ENCODE measurements at places on chromosomes 2 and 18. TPM values are rescaled to one million over a fixed set of nuclear protein-coding genes. Genes with fewer than 3 reads are reported as not detected.

DNA sequence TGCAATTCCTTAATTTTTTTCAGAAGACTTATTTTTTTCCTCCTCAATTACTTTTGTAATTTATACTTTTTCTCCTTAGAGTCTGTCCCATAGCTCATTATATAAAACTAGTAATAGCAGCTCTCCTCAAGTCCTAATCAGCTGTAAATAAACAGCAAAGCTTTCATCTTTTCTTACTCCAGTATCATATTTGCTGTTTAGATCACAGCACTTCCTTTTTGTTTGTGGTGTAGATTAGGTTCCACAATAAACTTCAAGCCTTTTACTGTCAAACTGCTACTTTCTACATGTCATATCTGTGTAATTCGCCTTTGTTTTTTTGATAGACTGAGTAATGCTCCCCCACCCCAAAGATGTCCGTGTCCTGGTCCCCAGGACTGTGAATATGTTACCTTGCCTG, 25.5 kb downstream of the GCG start:
- DNase-seq: no peak

DNA sequence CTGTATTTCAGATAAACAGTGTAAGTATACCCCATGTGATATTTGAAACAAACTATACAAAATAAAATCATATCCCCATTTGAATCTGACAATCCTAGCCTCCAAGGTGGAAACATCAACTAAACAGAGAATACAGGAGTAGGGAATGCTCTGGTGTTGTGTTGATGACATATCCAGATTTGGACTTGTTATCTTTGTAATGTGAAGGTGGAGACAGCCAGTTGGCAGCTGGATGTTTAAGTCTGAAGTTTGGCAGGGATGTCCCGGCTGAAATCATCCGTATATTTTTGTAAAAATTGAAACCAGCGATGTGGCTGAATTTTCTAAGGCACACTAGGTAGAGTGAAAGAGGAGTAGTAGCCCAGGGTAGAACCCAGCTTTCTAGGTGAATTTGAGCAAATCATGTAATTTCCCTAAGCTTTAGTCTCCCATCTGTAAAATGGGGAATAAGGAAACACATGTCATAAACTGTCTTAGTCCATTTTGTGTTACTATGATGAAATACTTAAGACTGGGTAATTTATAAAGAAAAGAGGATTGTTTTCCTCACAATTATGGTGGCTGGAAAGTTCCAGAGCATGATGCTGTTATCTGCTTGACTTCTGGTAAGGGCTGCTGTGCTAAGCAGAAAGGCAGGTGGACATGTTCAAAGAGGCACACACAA, 246.6 kb upstream of the APCDD1 start:
- peak; percentile 55 for DNase-seq

- DNase-seq: no peak
Observed at GRCh38 chr18:57437766-57438671, 2.8 kb downstream of the ONECUT2 start.

- DNase-seq: peak; percentile 75
Observed at GRCh38 chr18:35580701-35581539, 620 bp upstream of the GALNT1 start.

- DNase-seq: no peak
Observed at GRCh38 chr2:236874866-236875481, 210.7 kb upstream of the COPS8 start.

GRCh38 chr2:46847726-46848412, 67.7 kb downstream of the MCFD2 start:
- DNase-seq: peak; percentile 40

DNA sequence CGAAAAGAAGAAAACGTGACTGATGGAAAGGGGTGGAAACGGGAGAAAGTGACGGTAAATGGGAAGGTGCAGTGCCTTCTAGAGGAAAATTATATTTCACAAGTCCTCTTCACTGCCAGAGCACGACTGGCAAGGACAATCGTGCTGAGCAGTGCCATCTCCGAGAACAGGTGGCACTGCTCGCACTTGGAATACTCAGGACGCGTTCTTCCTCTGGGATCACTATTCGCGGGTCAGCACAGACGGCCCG, 364 bp downstream of the STAT1 start:
- DNase-seq: no peak

- DNase-seq: no peak
Observed at GRCh38 chr2:47070155-47070919, 84.8 kb downstream of the STPG4 start.

DNA sequence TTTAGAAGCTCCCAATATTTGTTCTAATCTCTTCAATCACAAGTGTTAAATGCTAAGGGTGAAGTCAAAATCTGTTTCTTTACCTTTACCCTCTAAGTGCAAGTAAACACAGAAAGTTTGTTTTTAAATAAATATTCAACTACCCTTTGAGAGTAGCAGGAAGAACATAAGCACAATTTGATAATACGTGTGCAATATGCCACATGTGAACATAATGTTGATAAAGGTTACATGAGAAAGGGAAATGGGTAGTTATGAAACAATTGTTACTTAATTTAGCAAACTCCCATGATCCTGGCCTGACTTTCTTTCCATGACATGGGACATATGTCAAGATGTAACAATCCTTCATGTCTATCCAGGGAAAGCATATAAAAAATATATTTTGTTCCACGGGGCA, 7.1 kb downstream of the SPRED2 start:
- no peak for DNase-seq

GRCh38 chr2:36512705-36513104, 85.3 kb downstream of the FEZ2 start:
- DNase-seq: no peak

- no peak for DNase-seq
Observed at GRCh38 chr2:28387082-28387960, 5.3 kb upstream of the FOSL2 start.

DNA sequence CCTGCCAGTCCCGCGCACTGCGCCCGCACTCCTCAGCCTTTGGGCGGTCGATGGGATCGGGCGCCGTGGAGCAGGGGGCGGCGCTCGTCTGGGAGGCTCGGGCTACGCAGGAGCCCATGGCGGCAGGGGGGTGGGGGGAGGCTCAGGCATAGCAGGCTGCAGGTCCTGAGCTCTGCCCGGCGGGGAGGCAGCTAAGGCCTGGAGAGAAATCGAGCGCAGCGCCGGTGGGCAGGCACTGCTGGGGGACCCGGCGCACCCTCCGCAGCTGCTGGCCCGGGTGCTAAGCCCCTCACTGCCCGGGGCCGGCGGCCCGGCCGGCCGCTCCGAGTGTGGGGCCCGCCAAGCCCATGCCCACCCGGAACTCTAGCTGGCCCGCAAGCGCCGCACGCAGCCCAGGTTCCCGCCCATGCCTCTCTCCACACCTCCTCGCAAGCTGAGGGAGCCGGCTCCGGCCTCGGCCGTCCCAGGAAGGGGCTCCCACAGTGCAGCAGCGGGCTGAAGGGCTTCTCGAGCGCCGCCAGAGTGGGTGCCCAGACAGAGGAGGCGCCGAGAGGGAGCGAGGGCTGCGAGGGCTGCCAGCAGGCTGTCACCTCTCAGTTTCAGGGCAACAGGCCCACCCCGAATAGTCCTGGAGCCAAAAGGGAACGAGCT, 74.1 kb downstream of the PSMG2 start:
- DNase-seq: no peak

- DNase-seq: no peak
Observed at GRCh38 chr2:157191186-157191585, 66.3 kb upstream of the GALNT5 start.

GRCh38 chr2:20781656-20782265, 41.1 kb downstream of the LDAH start:
- no peak for DNase-seq

DNA sequence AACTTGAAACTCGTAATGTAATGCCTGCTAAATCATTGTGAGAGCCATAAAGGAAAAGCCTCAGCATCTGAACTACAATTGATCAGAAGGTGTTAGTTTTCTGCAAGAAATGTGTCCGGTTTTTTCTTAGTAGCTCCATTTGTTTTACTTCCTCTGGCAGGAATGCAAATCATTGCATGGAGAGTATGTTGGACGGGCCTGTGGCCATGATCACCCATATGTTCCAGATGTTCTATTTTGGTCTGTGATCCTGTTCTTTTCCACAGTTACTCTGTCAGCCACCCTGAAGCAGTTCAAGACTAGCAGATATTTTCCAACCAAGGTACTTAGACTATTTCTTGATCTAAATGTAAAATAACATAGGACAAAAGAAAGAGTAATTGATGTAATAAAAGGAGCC, 126.6 kb downstream of the DPP4 start:
- DNase-seq: peak; percentile 38

GRCh38 chr18:21064347-21064746, 47.3 kb downstream of the ROCK1 start:
- DNase-seq: no peak

- no peak for DNase-seq
Observed at GRCh38 chr18:64099244-64099643, 49.6 kb downstream of the LINC00305 start.

- no peak for DNase-seq
Observed at GRCh38 chr2:32993005-32993539, 46.3 kb downstream of the LTBP1 start.

- DNase-seq: peak; percentile 14
Observed at GRCh38 chr2:122031544-122032263, 276.3 kb downstream of the TSN start.

DNA sequence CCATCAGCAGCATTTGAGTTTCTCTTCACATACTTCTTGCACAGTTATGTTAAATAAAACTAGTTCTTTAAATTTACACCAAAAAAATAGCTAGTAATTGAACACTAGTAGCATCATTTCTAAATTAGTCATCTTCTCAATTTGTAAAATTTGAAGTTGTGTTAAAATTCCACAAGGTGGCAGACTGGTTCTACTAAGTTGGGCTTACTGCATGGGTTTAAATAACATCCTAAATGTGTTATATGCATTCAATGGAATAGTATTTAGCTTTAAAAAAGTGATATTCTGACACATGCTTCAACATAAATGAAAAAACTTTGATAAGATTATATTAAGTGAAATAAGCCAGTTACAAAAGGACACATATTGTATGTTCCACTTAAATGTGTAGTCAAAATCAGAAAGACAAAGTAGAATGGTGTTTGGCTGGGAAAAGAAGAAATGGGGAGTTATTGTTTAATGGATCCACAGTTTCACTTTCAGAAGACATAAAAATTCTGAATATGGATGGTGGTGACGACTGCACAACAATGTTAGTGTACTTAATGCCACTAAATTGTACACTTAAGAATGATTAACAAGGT, 28.7 kb upstream of the RPRD1A start:
- DNase-seq: peak; percentile 15

GRCh38 chr18:62838475-62839098, 123.2 kb downstream of the PHLPP1 start:
- no peak for DNase-seq

- DNase-seq: no peak
Observed at GRCh38 chr2:204885747-204886146, 340.5 kb downstream of the PARD3B start.

DNA sequence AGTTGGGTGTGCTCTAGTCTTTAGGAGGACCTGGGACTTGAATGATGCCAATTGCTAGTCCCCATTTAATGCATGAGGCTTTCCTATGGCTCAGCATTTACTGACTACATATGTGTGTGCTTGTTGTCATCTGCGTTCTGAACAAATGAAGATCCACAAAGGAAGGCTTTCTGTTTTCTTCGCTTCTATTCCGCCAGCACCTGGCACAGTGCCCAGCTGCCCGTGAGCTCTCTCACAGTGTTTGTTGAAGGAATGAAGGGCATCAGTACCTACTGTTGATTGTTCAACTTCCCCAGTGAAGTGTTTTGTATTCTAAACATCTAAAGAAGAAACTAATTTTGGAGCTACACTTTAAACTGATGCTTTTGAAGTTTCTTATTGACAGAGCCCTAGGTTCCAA, 122.4 kb upstream of the LINC00305 start:
- DNase-seq: no peak

DNA sequence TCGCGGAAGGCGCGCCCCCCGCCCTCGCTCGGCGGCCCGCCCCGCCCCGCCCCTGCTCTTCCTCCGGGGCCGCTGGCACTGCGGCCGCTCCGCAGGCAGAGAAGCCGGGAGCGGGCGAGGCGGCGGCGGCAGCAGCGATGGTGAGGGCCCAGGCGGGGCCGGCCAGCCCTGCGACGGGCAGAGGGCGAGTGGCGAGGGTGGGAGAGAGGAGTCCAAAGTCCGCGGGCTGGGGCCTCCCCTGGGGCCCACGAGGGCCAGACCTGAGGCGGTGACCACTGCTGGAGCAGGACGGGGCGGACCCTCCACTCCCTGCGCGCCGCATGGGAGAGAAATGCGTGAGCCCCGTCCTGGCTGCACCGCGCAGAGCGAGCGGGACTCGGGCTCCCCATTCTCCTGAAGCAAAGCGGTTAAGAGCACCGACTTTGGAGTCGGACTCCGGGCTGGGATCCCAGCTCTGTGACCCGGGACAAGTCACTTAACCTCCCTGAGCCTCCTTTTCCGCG, at the start of gene VAMP5:
TSS of gene VAMP5 (plus strand) at position 78 of the 503 bp plus-strand sequence. CDS start at position 138, 60 bp downstream.
- no peak for DNase-seq

GRCh38 chr2:127034883-127035611, 71.9 kb downstream of the BIN1 start:
- no peak for DNase-seq

- DNase-seq: no peak
Observed at GRCh38 chr2:71379086-71379485, 47.5 kb downstream of the ZNF638 start.

SMAD2 gene
- 60.7 TPM for polyA plus RNA-seq

UGT1A3 gene
- polyA plus RNA-seq: not detected

ECEL1 gene
- 0.39 TPM for polyA plus RNA-seq

CDH19 gene
- polyA plus RNA-seq: 0.92 TPM

MC2R gene
- 0.23 TPM for polyA plus RNA-seq

SEPTIN10 gene
- polyA plus RNA-seq: 74.4 TPM

CNTNAP5 gene
- 0.06 TPM for polyA plus RNA-seq

KLHL41 gene
- 3,726 TPM for polyA plus RNA-seq

ANKRD29 gene
- 5.1 TPM for polyA plus RNA-seq

ASXL3 gene
- polyA plus RNA-seq: 4.7 TPM

MEMO1 gene
- polyA plus RNA-seq: 39.6 TPM

HOXD1 gene
- polyA plus RNA-seq: 0.57 TPM

CCDC74B gene
- 0.62 TPM for polyA plus RNA-seq

CBLN2 gene
- polyA plus RNA-seq: 2.5 TPM

ERBB4 gene
- 6.4 TPM for polyA plus RNA-seq
